SK-N-SH (cell line): ENCODE measurements at places on chromosomes 3 and 15. TPM values are rescaled to one million over a fixed set of nuclear protein-coding genes. Genes with fewer than 3 reads are reported as not detected.

DNA sequence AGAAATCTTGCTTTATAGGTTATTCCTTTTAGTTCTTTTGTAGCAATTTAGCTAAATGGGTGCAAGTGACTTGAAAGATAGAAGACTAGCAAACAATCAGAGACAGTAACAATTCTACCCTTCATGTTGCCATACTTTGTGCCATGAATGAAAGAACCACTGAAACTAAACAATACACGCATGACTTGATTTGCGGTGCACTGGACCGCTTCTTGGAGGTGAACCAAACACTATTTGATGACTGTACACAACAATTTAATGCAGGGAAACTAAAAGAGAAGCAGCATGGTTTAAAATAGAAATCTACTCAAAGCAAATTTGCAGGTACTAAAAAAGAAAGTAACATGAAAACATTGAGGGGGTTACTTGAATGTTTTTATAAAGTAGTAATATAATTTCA lies 331.0 kb upstream of the RARB start:
- H3K4me1 ChIP-seq: no peaks in the 10 kb centered on the region; the same call in 1 of the 2 replicates
- no peaks in the 10 kb centered on the region for H3K27me3 ChIP-seq
- no peaks in the 10 kb centered on the region for H3K36me3 ChIP-seq
- no peak overlapping the region for H3K27ac ChIP-seq

- no peaks in the 10 kb centered on the region for H3K36me3 ChIP-seq
- DNase-seq: no peak
- H3K27ac ChIP-seq: no peak overlapping the region
- H3K4me3 ChIP-seq: no peak overlapping the region
- H3K4me1 ChIP-seq: peaks cover 6% of the 10 kb centered on the region; the same call in 1 of the 2 replicates
- no peaks in the 10 kb centered on the region for H3K27me3 ChIP-seq
These were observed 54.5 kb upstream of the LCTL start for GRCh38 chr15:66620341-66620740.

- no peak overlapping the region for H3K27ac ChIP-seq
- peak overlapping the region; percentile 69 for H3K4me3 ChIP-seq
- no peaks in the 10 kb centered on the region for H3K36me3 ChIP-seq
- H3K4me1 ChIP-seq: no peaks in the 10 kb centered on the region
- no peak for DNase-seq
These were observed 339.9 kb downstream of the CHL1 start for GRCh38 chr3:536417-536813.

DNA sequence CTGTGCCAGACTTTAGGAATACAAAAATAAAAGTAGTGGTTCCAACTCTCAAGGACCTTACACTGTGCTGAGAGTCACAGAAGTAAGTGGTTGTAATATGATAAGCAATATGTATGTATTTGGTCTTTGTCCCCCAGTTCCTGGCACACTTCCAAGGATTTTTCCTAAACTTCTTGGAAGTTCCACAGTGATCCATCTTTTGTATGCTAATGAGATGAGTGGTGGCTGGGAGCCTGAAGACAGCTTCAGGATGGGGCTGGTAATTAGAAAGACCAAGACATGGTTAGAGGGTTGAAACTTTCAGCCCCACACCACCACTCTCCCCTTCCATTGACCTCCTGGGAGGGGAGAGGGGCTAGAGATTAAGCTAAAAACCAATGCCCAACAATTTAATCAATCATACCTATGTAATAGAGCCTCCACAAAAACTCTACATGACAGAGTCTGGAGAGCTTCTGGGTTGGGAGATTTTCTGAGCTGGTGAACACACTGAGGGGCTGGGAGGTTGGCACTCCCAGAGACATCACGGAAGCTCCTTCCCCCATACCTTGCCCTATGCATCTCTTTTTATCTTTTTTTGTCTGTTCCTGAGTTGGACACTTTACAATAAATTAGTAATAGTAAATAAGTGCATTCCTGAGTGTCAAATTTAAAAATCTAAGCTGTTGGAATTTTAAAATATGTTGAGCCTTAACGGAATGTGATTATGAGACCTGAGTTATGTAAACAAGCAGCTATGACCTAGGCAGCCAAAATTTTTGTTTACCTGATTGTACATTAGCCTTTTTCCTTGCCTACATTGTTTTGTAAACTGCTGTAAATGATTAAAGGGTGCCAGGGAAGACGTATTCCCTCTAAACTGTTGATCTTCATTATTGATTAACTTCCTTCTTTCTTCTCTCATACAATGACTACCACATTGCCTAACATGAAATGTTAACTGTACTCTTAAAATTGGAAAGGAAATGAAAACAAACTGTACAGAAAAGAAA lies 24.3 kb downstream of the CD200R1L start:
- no peaks in the 10 kb centered on the region for H3K27me3 ChIP-seq
- no peak for DNase-seq
- no peaks in the 10 kb centered on the region for H3K36me3 ChIP-seq
- no peak overlapping the region for H3K27ac ChIP-seq

- peak overlapping the region; percentile 42 for H3K4me3 ChIP-seq
- H3K36me3 ChIP-seq: no peaks in the 10 kb centered on the region
- DNase-seq: no peak
These were observed 46.1 kb downstream of the BTD start for GRCh38 chr3:15647611-15648167.

GRCh38 chr15:73087098-73087497 lies 34.8 kb downstream of the NEO1 start:
- no peak overlapping the region for H3K27ac ChIP-seq
- no peaks in the 10 kb centered on the region for H3K4me1 ChIP-seq
- H3K4me3 ChIP-seq: no peak overlapping the region
- no peak for DNase-seq

Gene CHRNA5
- 5.3 and 5.5 TPM in 2 replicates for polyA plus RNA-seq
